ENCODE measurements at places on chromosomes 3 and 15. TPM values are rescaled to one million over a fixed set of nuclear protein-coding genes. Genes with fewer than 3 reads are reported as not detected.
A peak's percentile ranks its signal among the peaks of the same experiment; 100 is the strongest.

Gene UROC1
- 0.38 TPM for total RNA-seq

Gene UBP1
- 84.8 TPM for total RNA-seq

Gene ADCY5
- 0.49 TPM for total RNA-seq

Gene KCNMB2
- total RNA-seq: 4.3 TPM

Gene STARD5
- 1.5 TPM for total RNA-seq

DNA sequence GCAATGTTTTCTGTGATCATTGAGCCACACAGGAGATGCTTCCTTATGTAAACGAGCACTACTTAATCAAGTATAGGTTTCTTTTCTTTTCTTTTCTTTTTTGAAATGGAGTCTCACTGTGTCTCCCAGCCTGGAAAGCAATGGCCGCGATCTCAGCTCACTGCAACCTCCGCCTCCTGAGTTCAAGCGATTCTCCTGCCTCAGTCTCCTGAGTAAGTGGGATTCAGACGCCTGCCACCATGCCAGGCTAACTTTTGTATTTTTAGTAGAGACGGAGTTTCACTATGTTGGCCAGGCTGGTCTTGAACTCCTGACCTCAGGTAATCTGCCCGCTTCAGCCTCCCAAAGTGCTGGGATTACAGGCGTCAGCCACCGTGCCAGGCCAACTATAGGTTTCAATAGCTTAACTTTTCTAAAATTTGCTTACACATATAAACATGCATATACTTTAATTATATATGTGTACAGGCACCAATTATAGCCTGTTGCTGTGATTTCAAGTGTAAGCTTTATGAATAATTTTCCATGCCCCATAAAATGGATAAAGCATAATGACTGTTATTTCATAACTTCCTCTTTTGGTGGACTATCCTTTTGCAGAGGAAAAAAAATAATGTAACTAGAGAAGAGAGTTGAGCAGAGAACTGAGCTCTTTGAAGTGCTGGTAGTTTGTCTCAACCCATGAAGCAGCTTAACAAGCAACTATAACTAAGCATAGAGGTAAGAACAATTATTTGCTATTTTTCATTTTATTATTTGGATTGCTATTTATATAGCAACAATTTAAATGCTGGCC is 24.8 kb upstream of the MBNL1 start:
- ATAC-seq: no peak

DNA sequence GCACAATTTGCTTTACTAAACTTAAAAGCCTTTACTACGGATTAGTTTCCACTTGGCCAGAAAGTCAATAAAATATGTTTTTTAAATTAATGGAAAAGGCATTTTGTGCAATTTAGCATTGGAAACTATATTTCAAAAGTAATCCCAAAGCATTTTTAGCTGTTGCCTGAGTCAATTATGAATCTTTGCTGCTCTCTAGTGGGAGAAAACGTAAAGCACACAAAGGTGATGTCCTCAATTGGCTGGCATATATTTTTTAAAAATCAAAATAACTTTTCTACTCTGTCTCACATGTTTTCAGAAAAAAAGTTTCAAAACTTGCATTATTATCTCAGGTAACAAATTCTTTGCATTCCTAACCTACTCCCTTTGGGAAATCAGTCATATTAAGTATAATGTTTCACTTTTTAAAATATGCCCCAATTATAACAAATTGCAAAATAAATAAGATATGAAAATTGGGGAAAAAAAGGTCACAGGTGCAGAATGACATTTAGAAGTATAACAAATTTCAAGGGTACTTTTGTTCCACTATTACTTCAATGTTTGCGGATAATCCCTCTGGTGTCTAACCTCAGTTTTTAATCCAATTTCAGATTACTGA is 47.2 kb upstream of the TEX55 start:
- ATAC-seq: no peak

DNA sequence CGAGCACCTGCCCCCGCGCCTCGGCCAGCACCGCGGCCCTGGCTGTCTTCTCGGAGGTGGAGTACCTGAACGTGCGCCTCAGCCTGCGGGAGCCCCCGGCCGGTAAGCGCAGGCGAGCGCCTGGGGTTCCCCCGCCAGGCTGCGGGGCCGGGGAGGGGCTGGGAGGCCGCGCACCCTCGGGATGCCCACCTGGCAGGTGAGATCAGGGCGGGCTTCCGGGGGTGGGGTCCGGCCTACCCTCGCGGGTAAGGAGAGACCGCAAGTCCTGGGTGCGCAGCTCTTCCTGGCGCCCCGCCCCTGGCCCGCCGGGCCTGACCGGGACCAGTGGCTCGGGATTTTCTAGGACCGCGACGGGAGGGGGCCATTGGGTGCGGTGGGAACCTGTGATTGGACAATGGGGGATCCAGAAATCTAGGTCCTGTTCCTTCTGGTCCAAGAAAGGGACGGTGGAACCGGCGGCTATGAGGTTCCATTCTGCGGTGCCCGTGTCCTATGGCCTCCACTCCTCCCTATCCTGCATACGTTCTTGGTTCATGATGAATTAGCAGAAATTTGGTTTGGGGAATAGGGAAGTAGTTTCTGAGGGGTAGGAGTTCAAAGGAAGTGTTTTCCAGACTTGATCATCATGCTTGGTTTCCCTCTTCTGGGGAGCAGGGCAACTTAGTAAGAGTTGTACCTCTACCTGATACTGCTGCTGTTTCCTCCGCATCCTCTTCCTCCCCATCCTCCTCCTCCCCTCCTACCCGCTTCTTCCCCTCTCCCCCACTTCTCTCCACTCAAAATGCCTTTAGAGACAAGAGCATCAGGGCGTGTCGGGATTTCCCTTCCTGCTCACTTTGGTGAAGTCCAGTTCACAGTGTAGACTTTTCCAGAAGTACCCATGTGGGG is 808 bp downstream of the ARRDC4 start:
- no peak for ATAC-seq

GRCh38 chr15:78682693-78683410 is 41.8 kb upstream of the CHRNB4 start:
- ATAC-seq: no peak

DNA sequence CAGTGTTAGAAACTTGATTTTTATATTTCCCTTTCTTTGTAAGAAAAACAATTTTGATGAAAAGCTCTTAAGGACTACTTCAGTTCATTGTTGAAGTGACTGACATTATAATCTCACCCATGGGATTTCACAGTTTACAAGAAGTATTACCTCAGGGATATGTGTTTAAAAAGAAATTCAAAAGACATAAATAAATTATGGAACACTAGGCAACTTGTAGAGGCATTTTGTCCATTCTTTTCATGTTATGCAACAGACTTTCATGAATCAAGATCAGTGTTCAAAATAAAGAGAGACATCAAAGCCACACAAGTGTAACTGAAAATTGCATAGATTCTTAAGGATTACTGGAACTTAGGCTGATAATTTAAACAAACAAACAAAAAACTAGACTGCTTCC is 196.8 kb upstream of the AGTR1 start:
- ATAC-seq: peak; percentile 37

GRCh38 chr15:31857194-31857593 is 173.1 kb upstream of the CHRNA7 start:
- ATAC-seq: no peak

DNA sequence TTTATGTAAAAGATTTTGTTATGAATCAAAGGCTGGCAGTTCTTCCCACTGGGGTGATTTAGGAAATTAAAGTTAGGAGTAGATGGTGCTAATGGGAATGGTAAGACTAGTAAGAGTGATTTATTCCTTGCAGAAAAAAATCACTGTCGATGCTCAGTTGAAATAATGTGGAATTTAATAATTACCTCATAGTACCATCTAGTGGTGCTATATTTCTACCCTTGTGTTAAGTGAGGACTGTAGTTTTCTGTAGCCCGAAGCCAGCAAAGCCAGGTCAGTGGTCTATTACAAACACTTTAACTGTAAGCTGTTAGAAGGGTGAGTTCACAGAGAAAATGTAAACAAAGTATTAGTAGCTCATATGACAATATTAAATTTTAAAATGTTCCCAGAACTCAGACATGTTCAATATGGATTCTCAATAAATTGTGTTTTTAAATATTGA is 39.5 kb upstream of the GOLGA8J start:
- peak; percentile 56 for ATAC-seq

- ATAC-seq: no peak
These were observed 407.5 kb downstream of the MECOM start for GRCh38 chr3:169256027-169256426.

GRCh38 chr15:58167095-58167691 is 29.0 kb downstream of the AQP9 start:
- no peak for ATAC-seq

GRCh38 chr15:39227001-39227400 is 353.9 kb upstream of the THBS1 start:
- ATAC-seq: no peak

DNA sequence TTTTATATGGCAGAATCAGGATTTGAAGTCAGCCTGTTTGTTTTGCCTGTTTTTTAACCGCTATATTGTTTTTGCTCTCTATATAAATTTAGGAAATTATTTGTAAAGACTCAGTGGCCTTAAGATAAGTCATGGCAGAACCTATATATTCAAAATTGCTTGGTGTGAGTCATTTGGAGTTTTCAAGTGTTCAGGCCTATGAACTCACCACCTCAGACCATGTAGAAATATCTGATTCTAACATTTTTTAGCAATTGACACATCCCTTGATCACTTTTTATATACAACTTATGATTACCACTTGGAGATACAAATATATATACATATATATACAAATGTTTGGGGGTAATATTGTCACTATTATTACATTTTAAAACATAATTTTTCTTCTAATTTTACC is 95.7 kb downstream of the VGLL3 start:
- no peak for ATAC-seq
